Endodermal cell (in vitro differentiated cells): ENCODE measurements at places on chromosomes 5 and 9. TPM values are rescaled to one million over a fixed set of nuclear protein-coding genes. Genes with fewer than 3 reads are reported as not detected.

Gene TERT
- 7.1 to 12.1 TPM (median 9.3 TPM) in 3 replicates for total RNA-seq

Gene ABLIM3
- total RNA-seq: 0.24 and 0.68 TPM in 2 replicates

Gene TLX3
- not detected in 2 replicates for total RNA-seq

DNA sequence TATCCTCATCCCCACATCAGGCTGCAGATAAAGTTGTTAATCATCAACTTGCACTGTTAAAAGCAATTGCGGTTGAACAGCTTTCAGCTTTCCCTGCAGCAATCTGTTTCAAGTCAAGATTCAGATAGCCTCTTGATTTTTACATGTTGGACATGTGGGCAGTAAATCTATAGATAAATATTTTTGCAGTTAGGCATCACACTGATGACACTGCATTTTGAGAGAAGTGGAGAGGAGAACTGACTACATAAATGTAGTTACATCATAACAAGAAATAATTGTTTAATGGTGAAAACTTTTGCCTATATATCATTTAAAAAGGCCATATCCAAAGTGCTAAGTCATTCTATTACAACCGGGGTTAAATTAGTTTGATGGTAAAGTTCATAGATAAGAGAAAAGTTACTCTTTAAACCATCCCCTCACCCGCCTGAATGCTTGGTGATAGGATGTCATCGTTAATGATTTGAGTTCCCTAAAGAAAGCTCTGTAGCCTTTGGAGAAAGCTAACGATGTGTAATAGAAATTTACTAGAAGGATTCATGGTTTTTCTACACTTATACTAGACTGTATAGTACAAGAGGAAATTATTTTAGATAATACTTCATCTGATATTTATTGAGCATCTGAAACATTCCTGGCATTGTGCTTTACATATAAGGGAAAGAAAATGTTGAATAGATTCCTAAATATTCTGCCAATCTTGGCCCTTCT lies 30.8 kb upstream of the ALDH1A1 start:
- no peaks in the 10 kb centered on the region for H3K36me3 ChIP-seq
- no peak for DNase-seq
- H3K27ac ChIP-seq: no peak overlapping the region
- H3K4me1 ChIP-seq: no peaks in the 10 kb centered on the region

DNA sequence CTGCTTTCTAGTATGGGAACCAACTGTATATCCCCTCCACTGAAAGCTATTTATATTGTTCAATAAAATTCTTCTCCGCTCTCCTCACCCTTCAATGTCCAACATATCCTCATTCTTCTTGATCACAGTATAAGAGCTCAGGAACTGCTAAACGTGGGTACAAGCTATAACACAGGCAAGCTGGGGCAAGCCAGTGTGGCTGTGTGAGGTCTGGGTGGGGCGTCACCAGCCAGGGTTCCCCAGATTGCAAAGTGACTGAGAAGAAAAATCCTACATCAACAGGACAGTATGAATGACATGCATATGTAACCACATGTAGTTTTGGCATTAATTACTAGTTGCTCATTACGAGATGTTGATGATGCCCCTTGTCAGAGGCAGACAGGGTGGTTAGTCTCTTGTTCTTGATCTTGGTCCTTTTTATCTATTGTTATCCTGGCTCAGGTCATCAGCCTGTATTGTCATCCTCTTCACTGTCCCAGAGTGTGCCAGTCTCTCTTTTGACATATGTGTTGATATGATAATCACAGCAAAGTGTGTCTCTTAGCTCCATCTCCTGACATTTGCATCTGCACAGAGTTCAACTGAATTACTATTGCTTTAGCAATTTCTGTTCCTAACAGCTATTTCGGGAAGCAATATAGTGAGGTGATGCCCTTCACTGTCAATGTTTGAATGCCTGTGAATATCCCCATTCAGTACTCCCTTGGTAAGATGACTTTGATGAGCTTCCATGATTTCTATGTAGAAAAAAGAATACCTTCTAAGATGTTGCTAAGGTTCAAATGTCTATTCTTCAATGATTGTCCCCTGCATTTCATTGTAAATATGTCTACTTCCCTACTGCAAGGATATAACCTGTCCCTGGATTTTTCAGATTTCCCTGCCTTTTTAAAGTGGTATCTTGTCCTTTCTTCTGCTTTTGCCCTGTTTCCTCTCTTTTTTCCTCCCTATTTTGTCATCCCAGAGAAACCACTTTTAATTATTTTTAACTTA lies 140.3 kb downstream of the MAT2B start:
- H3K27me3 ChIP-seq: no peaks in the 10 kb centered on the region
- no peak overlapping the region for H3K27ac ChIP-seq
- H3K4me1 ChIP-seq: no peaks in the 10 kb centered on the region
- no peaks in the 10 kb centered on the region for H3K36me3 ChIP-seq
